CD4-positive, alpha-beta memory T cell (primary cell): ENCODE measurements at places on chromosomes 3 and 15. TPM values are rescaled to one million over a fixed set of nuclear protein-coding genes. Genes with fewer than 3 reads are reported as not detected.

GOLGA8S gene
- total RNA-seq: 0.30 TPM

TLR9 gene
- 2.3 TPM for total RNA-seq

LOXL1 gene
- total RNA-seq: 2.1 TPM

UNC13C gene
- total RNA-seq: not detected

ASB14 gene
- total RNA-seq: not detected

FEZF2 gene
- total RNA-seq: not detected

INSYN1 gene
- not detected for total RNA-seq

CHCHD4 gene
- 7.5 TPM for total RNA-seq

DNA sequence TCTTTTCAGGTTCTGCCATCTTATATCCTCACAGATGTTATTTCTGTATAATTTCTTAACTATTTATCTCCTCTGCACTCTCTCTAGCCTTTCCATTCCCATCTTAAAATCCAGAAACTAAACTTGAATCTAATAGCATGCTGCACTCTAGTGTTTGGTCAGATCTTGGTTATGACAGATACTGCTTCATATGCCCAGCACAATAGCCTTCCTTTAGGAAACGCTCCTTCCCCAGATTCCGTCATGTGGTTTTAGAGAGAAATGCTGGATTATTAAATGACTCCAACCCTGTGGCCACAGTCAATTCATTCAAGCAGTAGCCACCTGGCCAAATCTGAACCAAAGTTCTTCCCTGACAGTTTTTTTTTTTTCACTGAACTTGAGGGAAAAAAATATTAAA is 19.4 kb downstream of the RASGRP1 start:
- H3K36me3 ChIP-seq: peaks cover 28% of the 10 kb centered on the region
- no peaks in the 10 kb centered on the region for H3K27me3 ChIP-seq
- H3K4me3 ChIP-seq: no peak overlapping the region
- no peak for DNase-seq
- no peak overlapping the region for H3K27ac ChIP-seq
- H3K4me1 ChIP-seq: peaks cover 98% of the 10 kb centered on the region

DNA sequence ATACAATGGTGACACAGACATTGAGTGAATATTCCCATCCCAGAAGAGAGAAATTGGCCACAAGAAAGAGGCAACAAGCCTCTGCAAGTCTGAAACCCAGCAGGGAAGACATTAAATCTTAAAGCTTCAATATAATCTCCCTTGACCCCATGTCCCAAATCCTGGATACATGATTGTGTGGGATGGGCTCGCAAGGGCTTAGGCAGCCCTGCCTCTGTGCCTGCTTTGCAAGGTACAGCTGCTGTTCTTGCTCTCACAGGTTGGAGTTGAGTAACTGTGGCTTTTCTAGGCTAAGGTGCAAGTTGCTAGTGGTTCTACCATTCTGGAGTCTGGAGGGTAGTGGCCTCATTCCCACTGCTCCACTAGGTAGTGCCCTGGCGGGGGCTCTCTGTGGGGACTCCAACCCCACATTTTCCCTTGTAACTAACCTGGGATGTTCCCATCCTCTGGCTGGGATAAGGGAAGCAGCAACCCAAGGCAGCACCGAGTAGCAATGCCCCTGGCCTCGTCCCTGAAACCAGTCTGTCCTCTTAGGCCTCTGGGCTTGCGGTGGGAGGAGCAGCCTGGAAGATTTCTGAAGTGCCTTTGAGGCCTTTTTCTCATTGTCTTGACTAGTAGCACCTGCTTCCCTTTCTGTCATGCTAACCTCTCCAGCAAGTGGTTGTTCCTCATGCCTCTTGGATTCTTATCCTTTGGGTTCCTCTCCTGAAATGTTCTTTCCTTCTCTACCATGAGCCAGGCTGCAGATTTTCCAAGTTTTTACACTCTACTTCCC is 90.0 kb downstream of the FAM174B start:
- H3K27me3 ChIP-seq: no peaks in the 10 kb centered on the region
- no peaks in the 10 kb centered on the region for H3K4me1 ChIP-seq
- no peak overlapping the region for H3K4me3 ChIP-seq
- H3K36me3 ChIP-seq: no peaks in the 10 kb centered on the region

DNA sequence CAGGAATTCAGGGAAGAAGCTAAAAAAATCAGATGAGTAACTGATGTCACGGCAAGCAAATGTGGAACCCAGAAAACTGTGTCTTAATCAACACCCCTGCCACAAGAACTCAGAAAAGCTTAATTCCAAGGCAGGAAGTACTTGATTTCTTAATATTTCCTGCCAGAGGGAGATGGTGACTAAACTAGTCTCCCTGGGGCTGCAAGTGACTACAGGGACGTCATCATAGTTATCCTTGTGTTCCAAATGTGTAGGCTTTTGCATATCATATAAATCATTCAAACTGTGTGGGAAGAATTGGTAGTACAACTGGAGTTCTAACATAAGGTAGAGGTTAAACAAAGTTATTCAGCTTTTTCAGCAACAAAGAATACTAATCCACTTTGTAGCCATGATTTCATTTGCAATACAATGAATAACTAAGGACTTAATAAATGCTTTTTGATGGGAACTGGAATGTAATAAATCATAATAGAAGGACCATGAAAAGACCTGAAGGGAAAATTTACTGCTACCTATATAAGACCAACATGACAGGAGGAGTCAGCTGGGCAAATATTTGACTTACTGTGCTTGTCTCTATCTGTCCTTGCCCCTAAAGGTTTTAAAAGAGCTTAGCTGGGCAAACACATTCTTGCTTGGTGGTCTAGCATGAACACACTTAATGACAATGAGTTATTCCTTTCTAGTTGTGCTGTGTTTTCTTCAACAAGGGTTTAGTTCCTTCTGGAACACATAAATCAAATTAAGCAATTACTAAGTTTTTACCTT is 76.0 kb upstream of the NECTIN3 start:
- H3K27ac ChIP-seq: no peak overlapping the region
- H3K27me3 ChIP-seq: no peaks in the 10 kb centered on the region
- H3K4me3 ChIP-seq: no peak overlapping the region
- no peak for DNase-seq
- no peaks in the 10 kb centered on the region for H3K36me3 ChIP-seq
- H3K4me1 ChIP-seq: no peaks in the 10 kb centered on the region

DNA sequence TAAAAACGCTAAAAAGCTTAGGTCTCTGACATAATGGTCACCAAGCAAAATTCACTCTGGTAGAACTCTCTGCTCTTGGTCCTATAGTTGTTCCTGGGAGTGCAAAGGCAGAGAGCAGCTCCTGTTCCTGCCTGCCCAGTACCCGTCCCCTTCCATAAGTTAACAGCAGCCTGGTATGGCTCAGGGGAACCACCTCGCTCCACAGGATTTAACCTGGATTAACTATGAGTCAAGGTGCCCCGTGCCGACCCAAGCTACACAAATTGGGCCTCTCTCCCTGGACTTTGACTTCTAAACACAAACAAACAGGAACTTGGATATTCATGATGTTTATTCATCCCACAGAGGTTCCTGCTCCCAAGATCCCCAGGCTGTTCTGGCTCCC is 32.1 kb downstream of the SCAP start:
- H3K27ac ChIP-seq: no peak overlapping the region
- no peaks in the 10 kb centered on the region for H3K4me1 ChIP-seq
- H3K36me3 ChIP-seq: peaks cover 25% of the 10 kb centered on the region
- no peak for DNase-seq

DNA sequence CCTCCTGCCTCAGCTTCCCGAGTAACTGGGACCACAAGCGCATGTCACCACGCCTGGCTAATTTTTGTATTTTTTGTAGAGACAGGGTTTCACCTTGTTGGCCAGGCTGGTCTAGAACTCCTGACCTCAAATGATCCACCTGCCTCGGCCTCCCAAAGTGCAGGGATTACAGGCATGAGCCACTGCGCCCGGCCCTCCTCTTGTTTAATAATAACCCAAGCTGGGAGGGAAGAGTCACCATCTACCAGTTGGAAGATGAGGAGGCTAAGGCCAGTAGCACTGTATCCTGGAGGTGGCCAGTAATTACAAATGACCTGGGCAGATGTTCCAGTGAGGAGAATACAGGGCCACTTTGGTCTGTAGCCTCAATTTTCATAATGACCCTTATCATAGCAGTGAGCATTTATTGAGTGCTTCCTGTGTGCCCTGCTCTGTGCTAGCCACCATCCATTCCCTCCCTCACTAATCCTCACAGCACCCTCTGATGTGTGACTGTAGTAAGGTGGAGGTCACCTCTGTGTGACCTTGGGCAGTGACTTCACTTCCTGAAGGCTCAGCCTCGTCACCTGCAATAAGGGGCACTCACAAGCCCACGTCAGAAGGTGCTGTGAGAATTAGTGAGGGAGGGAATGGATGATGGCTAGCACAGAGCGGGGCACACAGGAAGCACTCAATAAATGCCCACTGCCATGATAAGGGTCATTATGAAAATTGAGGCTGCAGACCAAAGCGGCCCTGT is 64.2 kb downstream of the ABTB1 start:
- no peaks in the 10 kb centered on the region for H3K27me3 ChIP-seq
- H3K27ac ChIP-seq: no peak overlapping the region
- DNase-seq: no peak
- H3K4me3 ChIP-seq: no peak overlapping the region
- H3K36me3 ChIP-seq: no peaks in the 10 kb centered on the region

GRCh38 chr3:31710123-31710803 is 177.5 kb downstream of the STT3B start:
- no peak overlapping the region for H3K4me3 ChIP-seq
- H3K27ac ChIP-seq: no peak overlapping the region
- no peaks in the 10 kb centered on the region for H3K27me3 ChIP-seq
- no peaks in the 10 kb centered on the region for H3K36me3 ChIP-seq

DNA sequence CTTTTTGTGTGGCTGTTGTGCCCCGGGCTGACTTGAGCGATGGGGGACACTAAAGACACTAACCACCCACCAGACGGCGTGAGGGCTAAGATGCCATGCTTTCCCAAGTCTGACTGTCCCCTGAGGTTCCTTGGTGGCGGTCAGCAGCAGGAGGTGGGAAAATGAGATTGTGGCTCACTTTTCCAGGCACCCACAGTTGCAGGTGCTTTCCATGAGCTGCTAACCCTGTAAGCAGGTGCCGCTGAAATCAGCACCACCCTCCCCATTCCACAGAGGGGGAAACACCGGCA is 17.7 kb downstream of the PRR23E start:
- H3K4me1 ChIP-seq: no peaks in the 10 kb centered on the region
- H3K4me3 ChIP-seq: no peak overlapping the region
- H3K36me3 ChIP-seq: no peaks in the 10 kb centered on the region
- H3K27ac ChIP-seq: no peak overlapping the region
- DNase-seq: no peak

DNA sequence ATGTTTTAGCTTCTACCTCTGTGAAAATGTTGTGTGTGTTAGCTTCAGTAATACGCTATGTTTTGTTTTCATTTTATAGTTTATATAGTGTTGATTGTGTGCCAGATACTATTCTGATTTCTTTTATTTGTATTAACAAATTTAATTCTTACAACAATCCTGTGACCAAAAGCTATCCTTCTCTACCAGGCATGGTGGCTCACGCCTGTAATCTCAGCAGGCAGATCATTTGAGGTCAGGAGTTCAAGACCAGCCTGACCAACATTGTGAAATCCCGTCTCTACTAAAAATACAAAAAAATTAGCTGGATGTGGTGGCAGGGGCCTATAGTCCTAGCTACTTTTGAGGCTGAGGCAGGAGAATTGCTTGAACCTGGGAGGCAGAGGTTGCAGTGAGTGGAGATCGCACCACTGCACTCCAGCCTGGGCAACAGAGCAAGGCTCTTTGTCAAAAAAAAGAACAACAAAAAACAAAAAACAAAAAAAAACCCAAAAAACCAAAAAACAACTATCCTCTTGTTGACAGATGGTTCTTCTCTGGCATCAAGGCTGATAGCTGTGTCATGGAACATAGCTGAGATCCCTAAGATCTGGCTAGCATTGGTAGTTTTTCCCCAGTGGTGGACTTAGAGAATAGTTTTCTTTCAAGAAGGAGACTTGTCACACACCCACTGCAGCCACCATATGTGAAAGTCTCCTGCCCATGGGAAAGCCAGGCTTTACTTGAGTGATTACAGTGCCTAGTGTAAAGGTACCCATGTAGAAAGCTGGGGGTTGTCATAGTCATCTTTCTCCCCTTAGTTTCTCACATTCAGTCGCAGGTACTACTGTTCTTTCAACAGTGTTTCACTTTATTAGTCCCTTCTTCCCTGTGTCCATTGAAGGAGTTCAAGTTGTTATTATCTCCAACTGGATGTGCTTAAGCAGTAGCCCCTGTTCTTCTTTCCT is 116.5 kb downstream of the UBE2E2 start:
- H3K27me3 ChIP-seq: no peaks in the 10 kb centered on the region
- H3K4me1 ChIP-seq: no peaks in the 10 kb centered on the region
- no peaks in the 10 kb centered on the region for H3K36me3 ChIP-seq
- no peak overlapping the region for H3K27ac ChIP-seq

- no peaks in the 10 kb centered on the region for H3K4me1 ChIP-seq
- H3K27ac ChIP-seq: no peak overlapping the region
- no peaks in the 10 kb centered on the region for H3K36me3 ChIP-seq
- no peak overlapping the region for H3K4me3 ChIP-seq
These were observed 26.8 kb upstream of the CHRM5 start for GRCh38 chr15:33941279-33942063.

GRCh38 chr3:50010959-50011358 is 71.0 kb downstream of the RBM6 start:
- H3K27me3 ChIP-seq: no peaks in the 10 kb centered on the region
- H3K4me3 ChIP-seq: no peak overlapping the region
- no peaks in the 10 kb centered on the region for H3K4me1 ChIP-seq
- H3K27ac ChIP-seq: no peak overlapping the region
- no peaks in the 10 kb centered on the region for H3K36me3 ChIP-seq

GRCh38 chr3:94176988-94177745 is 114.3 kb downstream of the NSUN3 start:
- no peak overlapping the region for H3K4me3 ChIP-seq
- no peaks in the 10 kb centered on the region for H3K27me3 ChIP-seq
- H3K4me1 ChIP-seq: no peaks in the 10 kb centered on the region
- no peak overlapping the region for H3K27ac ChIP-seq
- no peak for DNase-seq
- H3K36me3 ChIP-seq: no peaks in the 10 kb centered on the region

DNA sequence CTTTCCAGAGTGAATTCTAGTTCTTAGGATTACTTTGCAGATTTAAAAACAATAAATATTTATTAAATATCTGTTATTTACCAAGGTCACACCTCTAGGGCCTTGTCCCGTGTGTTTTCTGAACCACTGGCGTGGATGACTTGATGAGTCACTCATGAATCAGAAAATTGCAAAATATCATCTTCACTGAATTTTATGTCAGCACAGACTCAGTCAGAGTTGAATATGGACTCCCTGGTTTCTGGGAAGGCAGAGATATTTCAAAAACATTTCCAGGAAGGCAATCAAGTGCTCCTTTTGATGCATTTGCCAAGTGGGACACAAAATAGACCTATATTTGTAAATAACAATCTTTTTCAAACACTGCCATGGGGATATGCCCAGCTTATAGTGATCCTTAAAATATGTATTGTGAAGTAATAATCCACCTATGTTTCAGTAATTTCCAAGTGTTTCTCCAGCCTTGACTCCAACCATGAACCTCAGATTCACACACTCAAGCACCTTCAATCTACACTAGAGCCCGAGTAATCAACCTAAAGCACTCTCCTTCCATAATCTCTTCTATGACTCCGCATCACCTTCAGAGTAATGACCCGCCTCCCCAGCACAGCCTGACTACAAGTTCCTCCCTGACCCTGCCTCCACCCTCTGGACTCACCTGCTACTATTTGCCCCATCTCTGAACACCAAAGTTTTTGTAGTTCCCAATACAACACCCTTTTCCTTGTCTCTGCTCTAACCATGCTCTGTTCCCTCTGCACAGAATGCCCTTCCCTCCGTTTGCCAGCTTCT is 24.3 kb downstream of the DPH3 start:
- DNase-seq: no peak
- H3K27ac ChIP-seq: no peak overlapping the region
- H3K27me3 ChIP-seq: no peaks in the 10 kb centered on the region
- no peaks in the 10 kb centered on the region for H3K4me1 ChIP-seq
